ENCODE measurements at places on chromosomes 13 and 19. TPM values are rescaled to one million over a fixed set of nuclear protein-coding genes. Genes with fewer than 3 reads are reported as not detected.

GRCh38 chr19:10516671-10517286 is 468 bp downstream of the S1PR5 start:
- DNase-seq = no peak

DNA sequence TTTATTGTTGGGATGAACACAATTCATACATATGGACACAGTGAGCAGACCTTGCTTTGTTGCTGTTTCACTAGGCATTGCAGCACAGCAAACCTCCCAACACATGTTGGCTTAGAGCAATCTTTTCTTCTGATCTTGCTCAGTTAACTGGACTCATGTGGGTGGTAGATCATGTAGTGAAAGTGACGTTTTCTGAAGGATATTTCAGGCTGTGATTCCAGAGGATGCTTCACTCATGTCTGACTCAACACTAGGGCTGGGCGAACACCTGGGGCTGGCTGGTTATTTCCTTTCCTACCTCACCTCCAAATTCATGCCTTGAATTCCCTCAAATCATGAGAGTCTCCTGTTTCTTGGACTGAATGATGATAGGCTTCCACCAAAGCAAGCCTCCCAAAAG is 14.3 kb upstream of the LGALS13 start:
- DNase-seq = no peak

- DNase-seq = no peak
Measured at GRCh38 chr13:20848944-20849343, 53.6 kb downstream of the XPO4 start.

GRCh38 chr13:19591864-19592263 is 30.5 kb upstream of the TPTE2 start:
- no peak for DNase-seq

DNA sequence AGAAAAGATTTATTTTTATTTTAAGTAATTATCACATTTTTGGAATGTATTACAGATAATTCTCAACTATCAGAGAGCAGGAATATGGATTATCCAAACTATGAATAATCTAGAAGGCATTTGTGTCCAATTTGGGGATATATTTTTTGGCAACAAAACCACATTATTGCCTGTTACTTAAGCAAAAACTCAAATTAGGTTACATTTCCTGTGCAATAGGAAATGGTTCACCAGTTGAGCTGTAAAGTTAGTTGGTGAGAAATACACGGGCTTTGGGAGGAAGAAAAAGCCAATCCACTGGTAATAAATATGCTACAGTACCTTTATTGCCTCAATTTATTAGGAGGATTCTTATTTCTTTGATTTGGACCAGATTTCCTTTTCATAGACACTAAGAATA is 1075.2 kb downstream of the PCDH9 start:
- DNase-seq = no peak

GRCh38 chr19:38781058-38781457 is 7.7 kb upstream of the LGALS7 start:
- DNase-seq = no peak

- DNase-seq = no peak
Measured at GRCh38 chr19:45601115-45601514, 897 bp downstream of the GPR4 start.

DNA sequence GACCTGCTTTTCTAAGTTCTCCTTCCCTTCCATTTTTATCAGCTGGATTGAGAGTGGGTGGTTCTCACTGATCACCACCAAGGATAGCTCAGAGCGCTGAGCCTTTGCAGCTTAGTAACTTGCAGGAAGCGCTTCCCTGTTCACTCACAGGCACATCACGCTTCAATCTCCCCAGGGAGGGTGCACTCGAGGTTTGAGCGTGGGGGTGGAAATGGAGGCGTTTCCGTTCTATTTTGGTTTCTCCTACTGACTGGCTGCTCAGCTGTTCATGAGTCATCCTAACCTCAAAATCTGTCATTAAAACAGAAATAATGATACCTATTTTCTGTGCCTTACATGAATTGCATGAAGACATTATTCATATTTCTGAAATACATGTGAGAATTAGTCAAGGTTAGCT is 292.1 kb downstream of the SPRY2 start:
- peak; percentile 68 for DNase-seq

DNA sequence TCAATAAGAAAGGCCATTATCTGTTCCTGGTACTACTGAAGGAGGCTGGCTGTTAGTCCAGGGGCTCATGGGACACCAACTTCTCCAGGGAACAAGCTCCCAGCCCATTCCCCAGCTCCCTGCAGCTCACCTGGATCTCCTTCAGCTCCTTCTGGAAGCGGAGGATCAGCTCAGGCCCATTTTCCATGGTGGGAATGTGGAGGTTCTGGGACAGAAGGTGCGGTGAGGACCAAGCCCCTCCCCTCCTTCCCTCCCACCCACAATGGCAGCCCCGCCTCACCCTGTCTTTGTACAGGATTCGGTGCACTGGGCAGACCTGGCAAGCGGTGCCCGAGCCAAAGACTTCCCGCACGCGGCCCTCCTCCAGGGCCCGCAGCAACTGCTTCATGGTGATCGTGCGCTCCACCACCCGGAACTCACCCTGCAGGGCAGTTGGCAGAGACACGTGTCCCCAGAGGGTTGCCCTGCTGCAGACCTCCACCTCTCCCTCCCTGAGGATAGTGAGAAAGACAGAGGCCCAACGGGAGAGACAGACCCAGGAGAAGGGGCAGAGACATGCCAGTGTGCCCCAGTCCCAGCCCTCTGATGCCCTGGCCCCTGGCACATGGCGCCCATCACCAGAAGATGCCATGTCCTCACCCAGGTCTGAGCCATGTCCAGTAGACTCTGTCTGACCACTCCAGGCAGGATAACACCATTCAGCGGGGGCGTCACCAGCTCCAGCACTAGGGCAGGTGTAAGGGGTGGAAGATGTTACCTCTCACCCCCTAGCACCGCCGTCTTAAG is 14.3 kb downstream of the BCAT2 start:
- DNase-seq = no peak

FBXW9 gene
- total RNA-seq = 13.4 TPM

IGFL2 gene
- total RNA-seq = not detected

NLRP7 gene
- total RNA-seq = not detected

SLC7A9 gene
- not detected for total RNA-seq

S1PR2 gene
- total RNA-seq = 7.7 TPM

NLRP5 gene
- not detected for total RNA-seq

URAD gene
- not detected for total RNA-seq
